Cortex of kidney (tissue), 1 donor: ENCODE measurements at places on chromosomes 16 and 17.

- no peak for DNase-seq
These were observed 16.5 kb upstream of the ABCC1 start for GRCh38 chr16:15932939-15933338.

GRCh38 chr17:33202021-33202420 is 91.1 kb downstream of the ASIC2 start:
- DNase-seq, result no peak

DNA sequence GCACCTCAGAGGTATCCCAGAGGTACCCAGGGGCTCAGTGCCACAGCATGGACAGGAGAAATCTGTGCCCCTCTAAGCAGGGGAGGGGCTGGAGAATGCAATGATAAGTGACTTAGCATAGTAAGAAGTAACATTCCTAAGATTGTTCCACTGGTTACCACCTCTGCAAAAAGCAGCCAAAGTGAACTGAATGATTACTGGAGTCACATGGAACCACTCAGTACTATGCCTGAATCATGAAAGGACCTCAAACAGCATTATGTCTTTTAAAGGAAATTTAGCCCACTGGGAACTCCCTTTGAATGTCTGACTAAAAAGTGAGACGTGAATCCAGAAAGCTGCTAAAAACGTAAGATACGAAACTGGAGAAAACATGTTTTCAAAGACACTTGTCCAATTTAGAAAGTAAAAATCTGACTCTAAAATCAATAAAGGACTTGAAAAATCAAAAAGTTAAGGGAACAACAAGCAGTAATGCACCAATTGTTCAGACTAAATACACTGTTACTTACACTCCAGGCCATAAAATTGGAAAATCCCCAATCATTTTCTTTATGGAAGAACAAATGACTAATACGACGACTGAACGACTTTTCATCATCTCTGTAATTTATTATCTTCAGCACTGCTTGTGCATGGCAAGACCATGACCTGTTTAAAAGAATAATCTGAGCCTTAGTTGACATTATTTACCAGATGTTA is 38.6 kb downstream of the LITAFD start:
- no peak for DNase-seq

DNA sequence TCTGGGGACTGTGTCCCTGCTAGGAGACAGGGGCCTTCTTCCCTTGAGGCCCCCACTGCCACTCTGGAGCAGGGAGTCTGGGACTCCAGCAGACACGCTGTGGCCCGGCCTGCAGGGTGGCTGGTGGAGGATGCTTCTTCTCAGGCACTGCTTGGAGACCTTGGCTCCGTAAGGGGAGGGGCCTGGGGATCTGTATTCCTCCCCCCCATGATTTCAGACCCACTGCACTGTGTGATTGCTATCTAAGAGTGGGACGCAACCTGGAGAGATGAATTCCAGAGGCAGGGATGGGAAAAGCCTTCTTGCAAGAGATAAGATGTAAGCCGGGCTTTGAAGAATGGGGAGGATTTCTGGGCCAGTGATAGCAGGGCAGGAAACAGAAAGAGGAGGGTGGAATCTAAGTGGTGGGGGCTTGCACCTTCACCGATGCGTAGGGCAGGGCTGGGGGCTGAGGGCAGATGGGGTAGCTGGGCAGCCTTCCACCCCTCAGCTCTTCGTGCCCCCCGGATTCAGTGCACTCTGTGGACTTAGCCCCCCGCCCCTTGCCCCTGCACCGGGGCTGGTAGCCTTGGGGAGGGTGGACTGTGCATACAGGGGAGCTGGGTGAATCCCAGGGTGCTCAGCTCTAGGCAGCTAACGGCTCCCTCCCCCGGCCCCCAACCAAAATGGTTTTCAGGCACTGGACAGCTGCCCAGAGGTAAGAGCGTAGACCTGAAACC is 5.2 kb upstream of the GSE1 start:
- DNase-seq, result no peak

DNA sequence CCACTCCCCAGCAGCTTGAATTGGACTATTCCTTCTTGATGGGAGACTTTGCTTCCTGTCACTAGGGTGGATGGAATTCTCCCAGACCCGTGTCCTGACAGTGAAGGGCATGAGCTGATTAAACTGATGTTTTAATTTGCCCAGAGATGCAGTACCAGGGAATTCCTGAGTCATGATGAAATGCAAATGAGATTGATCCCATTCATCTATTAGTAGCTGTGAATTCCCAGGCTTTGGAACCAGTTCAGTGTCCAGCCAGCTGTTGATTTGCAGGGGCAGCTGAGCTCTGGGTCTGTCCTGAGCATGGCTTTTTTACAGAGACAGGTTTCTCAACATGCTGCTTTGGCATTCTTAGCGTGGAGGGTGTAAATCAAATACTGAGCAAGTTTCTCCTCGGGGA is 157.9 kb downstream of the PITPNC1 start:
- DNase-seq, result no peak

DNA sequence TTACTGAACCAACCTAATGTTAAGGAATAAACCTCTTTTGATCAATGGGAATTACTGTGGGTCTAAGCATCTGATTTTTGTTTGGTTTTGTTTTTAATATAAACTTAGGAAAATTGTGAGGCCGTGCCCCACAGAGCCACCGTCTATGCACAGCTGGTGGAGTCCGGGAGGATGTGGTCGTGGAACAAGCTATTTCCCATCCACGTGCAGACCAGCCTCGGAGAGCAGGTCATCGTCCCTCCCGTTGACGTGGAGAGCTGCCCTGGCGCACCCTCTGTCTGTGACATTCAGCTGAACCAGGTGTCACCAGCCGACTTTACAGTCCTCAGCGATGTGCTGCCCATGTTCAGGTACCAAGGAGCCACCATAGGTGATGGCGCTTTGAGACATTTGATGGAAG is 28.4 kb downstream of the PRMT7 start:
- no peak for DNase-seq

GRCh38 chr16:50502616-50503011 is 45.6 kb upstream of the NKD1 start:
- DNase-seq, result no peak

DNA sequence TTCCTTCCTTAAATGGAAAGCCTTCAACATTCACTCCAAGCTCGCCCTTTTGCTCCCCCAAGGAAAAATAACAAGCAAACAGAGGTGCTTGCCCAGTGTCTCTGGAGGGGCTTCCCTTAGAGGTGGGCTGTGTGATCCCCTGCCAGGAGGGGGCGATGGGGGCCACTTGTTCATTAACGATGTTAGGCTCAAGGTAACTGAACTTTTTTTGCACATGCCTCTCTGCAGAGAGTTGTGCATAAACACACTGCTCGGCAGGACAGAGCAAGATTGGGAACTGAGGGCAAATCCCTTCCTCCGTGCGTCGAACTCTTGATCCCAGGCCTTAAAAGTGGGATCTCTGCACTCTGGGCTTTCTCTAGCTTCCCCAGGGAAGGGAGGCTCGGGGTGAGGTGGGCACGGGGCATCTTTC is 15.5 kb upstream of the NAGLU start:
- no peak for DNase-seq

- no peak for DNase-seq
These were observed 1.1 kb upstream of the TPPP3 start for GRCh38 chr16:67394155-67395104.

- no peak for DNase-seq
These were observed 21.5 kb downstream of the GRB7 start for GRCh38 chr17:39759204-39759603.

DNA sequence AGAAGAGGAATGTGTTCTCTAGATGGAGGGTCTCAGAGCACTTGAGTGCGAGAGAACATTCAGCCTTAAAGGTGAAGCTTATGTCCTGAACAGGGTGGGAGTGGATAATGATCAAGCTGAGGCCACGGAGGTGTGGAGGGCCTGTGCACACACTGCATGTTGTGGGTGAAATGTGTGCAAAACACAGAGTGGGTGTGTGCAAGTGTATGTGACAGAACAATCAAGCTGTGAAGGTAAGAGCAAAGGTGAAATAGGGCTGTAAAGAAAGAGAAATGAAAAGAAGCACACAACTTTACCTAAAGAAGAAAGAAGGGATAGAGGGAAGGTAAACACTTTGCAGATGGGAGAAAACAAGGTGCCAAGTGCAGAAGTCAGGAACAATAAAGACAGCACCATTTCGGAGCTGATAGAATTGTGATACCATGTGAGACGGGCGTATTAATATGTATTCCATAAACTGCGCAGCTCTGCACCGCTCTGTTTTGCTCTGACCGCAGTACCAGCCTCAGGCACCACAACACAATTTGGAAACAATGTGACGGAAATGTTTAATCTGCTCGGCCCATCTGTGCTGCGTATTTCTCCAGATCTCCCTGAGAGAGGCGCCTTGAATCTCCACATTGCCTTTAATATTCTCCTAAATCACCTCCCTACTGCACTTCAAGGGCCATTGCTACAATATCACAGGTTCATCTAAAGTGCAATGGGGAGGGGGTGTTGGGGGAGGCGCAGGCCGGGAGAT is 40.6 kb downstream of the SNX11 start:
- DNase-seq, result no peak

DNA sequence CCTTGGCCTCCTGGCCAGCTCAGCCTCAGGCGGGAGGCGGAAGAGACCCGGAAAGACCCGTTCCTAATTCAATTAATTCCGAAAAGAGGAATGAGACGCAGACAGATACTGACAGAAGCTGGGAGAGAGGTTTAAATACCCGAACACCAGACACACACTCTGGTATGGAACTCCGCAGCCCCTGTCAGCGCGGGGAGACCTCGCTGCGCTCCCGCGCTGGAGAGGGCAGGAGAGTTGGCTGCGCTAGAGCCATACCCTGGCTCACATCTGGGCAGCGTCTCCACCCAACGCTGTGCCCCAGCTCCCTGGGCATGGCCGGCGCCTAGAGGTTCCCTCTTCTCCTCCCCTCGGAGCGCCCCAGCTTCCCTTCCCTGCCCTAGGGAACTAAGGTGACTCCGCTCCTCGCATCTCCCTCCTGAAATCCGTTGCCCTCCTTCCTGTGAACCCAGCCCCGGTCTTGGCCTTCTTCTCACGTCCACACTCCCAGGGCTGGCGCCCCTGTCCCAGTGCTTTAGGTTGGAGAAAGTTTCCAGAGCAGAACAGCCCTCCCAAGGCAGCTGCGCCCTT is 8.0 kb downstream of the NEUROD2 start:
- no peak for DNase-seq

- no peak for DNase-seq
These were observed at the start of gene CNTNAP1 for GRCh38 chr17:42681976-42682721. CNTNAP1 (plus strand) TSS chr17:42682531; CDS start chr17:42682830, 299 bp downstream.

DNA sequence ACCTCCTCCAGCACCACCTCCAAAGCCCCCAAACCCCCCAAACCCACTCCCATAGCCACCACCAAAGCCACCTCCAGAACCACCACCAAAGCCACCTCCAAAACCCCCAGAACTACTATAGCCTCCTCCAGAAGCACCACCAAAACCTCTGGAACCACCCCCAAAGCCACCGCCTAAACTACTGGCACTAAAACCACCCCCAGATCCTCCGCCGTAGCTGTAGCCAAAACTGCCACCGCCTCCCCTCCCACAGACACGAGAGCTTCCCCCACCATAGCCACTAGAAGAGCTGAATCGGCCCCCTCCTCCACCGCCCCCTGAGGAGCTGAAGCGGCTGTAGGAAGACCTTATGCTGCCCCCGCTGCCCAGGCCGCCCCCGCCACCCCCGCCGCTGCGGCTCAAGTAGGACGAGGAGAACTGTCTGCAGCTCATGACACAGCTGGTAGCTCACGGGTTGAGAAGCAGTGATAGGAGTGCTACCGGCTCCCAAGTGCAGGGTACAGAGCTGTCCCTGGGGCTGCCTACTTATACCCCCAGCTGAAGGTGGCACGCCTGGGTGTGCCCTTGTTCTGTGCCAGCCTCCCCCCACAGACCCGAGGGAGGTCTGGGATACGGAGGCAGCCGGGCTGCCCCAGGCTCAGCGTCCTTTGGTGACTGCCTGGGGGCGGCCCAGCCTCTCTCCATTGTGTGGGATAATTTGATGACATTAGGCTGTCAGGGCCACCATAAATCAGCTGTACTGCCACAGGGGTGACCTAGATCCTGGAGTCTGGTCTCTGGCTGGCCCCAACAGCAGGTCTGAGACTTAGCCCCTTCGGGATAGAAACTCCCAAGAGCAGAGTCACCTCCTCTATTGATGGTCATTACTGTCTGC is at the start of gene KRT9:
Gene KRT9, minus strand, starts transcription at position 499 of the 874 bp plus-strand sequence. Its CDS starts 67 bp downstream, at position 432.
- no peak for DNase-seq

- DNase-seq, result no peak
These were observed 41.8 kb upstream of the AMZ2 start for GRCh38 chr17:68205808-68206720.

GRCh38 chr17:78271419-78272170 is 40.2 kb downstream of the TMEM235 start:
- no peak for DNase-seq

DNA sequence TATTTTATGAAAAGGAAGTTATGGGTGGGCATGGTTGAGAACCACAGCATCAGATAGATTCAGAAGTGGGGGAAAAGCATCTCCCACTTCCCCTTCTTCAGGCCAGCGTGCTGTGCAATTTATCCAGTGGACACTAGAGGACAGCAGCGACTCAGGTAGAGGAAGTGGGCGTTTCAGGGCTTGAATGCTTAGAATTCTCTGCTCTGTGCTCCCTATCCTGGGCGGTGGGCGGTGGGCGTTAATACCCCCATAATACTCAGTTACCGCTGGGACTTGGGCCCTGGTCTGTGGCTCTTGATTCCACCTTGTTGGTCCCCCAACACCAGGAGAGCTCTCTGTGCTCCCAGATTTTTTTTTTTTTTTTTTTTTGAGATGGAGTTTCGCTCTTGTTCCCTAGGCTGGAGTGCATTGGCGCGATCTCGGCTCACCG is 3.7 kb upstream of the LYZL6 start:
- no peak for DNase-seq

DNA sequence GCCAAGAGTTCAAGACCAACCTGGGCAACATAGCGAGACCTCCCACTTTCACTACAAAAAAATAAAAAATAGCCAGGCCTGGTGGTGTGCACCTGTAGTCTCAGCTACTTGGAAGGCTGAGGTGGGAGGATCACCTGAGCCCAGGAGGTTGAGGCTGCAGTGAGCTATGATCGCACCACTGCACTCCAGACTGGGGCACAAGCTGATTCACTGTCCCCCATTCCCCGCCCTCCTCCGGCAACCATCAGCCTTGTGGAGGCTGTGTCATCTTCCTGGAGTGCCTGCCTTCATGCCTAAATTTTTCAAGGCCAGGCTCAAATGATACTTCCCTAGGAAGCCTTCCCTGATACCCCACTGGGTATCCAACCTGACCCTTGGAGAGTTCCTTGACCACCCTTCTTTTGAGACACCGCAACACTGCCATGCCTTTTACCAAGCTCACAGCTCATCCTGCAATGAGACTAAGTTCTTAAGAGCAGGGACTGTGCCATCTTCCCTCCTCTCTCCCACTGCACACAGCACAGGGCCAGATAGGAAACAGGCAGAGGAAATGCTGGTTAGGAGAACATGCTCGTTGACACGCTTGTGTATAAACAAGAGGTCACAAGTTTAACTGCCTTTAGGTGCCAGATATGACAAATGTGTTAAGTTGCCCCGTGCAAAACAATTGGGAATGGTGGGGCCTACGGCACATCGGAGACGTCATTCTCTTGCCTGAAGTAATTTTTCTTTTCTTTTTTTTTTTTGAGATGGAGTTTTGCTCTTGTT is 3.9 kb upstream of the SRCAP start:
- no peak for DNase-seq

- no peak for DNase-seq
These were observed 32.7 kb downstream of the AP1G1 start for GRCh38 chr16:71775949-71776348.

GRCh38 chr16:2039274-2040031 is 8.2 kb downstream of the NTHL1 start:
- no peak for DNase-seq

- no peak for DNase-seq
These were observed 9.1 kb downstream of the CHST6 start for GRCh38 chr16:75486014-75486675.
